Activated CD8-positive, alpha-beta memory T cell treated with anti-CD3 and anti-CD28 coated beads for 1 hour (primary cell): ENCODE measurements at places on chromosomes 11 and 22.
A peak's percentile ranks its signal among the peaks of the same experiment; 100 is the strongest.

DNA sequence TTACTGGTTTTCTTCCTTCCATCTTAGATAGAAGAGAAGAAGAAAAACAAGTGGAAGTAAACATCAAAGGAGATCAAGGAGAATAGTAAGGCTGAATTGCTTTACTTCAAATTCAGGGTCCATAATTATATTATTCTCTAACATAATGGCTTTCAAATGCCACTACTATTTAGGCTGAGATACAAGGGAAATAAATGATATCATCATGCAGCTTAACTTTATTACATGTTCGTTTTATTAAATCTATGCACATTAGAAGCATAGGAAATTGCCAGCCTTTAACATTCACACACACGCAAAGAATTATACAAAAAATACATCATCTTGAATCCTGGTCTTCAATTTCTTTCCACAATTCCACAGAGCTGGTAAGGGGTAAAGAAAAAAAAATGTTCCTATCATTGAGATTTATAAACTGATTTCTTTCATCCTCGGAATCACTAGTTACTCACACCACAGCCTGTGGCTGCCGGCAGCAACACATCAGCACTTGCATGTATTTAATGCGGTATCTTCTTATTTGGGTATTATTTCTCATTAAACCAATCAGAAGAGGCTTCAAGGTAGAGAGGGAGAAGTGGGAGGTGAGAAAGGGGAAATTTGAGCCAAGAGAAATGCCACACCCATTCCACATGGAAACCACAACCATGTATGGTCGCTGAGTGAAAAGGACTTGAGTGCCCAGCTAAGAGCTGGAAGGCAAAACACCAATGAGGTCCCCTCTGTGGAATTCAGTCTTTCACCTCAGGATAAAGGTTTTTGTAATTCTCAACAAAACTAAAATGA, 26.3 kb downstream of the SYTL2 start:
- DNase-seq, result no peak

GRCh38 chr11:93817426-93818348, 32.7 kb downstream of the VSTM5 start:
- DNase-seq, result no peak

- DNase-seq, result no peak
Observed at GRCh38 chr11:35584321-35584720, 33.9 kb upstream of the FJX1 start.

DNA sequence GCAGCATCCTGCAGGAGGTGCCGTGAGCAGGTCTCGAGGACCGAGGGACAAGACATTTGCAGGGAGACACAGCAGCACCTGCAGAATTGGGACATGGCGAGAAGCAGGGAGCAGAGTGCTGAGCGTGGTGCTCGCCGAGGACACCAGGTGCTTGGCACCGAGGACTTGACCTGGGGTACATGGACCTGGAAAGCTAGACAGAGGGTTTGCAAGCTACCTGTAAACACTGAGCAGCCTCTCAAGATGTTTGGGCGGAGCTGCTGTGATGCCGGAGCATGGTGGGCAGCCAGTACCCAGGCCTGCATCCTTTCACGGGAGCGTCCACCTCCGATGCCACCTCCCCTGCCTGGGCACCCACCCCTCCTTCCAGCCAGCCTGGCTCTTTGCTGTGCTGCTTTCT, 773.2 kb downstream of the TBC1D22A start:
- DNase-seq, result no peak

DNA sequence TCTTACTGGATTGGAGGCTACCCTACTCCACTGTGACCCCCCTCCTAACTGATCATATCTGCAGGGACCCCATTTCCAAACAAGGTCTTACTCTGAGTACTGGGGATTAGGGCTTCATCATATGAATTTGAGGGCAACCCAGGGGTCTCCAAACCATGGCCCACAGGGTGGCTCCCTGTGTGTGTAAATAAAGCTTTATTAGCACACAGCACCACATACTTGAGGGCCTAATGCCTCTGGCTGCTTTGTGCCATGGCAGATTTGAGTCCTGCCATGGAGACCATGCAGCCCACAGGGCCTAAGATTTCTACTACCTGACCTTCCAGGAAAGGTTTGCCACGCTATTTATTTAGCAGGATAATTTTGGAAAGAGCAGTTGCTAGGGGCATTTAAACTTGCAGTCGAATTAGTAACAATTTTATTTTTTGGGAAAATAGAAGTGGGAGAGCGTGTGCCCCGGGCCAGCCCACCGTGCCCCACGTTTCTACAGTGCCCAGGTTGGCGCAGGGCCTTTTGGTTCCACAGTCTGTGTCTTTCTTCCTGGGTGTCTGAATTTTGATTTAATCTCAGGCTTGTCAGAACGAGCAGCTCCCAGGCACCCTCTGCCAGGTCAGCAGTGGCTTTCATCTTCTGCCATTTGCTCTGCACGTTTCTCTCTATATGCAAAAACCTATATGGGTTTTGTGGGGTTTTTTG, 92.3 kb downstream of the KCNQ1 start:
- DNase-seq, result no peak

GRCh38 chr22:33620085-33620484, 300.2 kb downstream of the LARGE1 start:
- DNase-seq, result no peak

DNA sequence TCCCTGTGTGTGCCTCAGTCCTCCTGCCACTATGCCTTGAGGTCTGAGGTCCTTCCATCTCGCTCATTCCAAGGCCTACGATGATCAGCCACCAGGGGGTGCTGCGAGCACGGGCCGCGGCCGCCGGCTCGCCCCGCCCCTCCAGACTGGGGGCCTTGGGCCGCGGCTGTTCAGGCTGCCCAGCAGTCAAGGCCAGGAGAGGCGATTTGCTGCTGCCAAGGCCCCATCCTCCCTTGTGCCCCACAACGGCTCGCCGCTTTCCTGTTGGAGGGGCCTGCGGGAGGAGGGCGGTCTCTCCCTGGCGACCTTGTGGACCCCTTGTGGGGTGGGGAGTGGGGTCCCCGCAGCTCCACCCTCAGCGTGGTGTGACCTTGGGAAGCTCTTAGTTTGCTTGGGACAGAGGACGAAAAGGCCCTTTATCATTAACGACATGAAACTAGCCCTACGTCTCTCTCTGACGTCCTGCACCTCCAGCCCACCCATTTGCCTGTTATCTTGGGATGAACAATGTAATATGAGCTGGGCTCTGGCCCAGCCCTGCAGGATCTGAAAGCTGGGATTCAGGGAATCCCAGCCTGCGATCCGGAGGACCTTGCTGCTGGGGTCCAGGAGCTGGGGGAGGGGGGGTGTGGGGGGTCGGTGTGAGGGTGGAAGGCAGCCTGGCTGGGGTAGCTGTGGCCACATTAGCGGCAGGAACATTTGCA, 5.3 kb upstream of the GALR3 start:
- DNase-seq, result peak; percentile 31
